ENCODE measurements at places on chromosomes 4 and X.

DNA sequence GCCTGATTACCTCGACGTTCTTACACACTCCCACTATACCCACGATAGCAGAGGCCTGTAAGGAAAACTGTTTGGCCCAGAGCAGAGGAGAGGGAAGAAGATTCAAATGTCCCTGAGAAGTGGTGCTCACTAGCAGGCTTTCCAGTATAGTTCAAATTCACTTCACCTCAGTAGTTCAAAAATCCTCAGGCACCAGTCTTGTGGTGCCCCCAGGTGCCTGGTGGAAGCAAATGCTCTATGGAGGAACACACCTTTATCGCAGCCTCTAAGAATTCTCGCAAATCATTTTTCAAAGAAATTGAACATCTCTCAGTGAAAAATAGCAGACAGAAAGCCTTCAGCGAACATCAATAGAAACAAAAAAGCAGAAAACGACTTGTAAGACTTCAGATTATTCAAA is 12.2 kb upstream of the MTMR1 start:
- DNase-seq = no peak

GRCh38 chr4:142353149-142353738 is 492.9 kb downstream of the INPP4B start:
- no peak for DNase-seq

DNA sequence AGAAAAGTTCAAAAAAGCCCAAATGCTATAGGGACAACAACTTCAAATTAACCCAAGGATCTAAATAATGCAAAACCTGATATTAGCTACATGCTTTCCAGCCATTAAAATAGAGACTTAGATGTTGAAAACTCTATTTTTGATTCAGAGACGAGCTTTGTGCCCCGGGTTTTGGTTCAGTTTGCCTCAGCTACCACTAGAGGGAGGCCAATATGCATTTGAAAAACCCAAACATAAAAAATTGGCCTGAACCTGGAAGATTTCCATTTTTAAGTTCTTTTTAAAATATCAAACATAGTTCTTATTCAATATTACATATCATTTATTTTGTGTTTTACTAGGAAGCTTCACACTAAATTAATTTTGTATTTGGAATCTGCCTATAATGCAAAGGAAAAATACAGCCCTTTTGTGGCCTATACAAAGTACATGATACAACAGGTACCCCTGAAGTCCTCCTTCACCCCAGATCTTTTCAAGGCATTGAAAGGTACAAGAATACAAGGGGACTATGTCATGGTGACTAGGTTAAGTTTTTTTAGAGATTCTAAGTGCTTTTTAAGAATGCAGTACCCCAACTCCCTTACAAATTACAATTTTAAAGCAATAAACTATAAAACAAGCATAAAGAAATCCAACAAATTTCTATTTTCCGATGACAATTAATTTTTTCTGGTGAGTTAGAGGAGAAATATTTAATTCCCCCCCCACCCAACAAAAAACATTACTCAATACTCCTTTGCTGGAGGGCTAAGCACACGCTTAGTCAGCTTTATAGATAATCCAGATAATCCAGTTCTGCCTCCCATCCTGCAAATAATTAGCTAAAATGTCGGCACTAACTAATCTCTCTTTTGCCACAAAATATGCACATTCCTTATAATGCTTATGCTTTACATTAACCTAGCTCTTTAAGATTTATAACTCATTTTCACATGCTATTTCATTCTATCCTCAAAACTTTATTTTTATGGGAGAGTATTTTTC is 97.7 kb upstream of the PTPN13 start:
- peak; percentile 35 for DNase-seq

- DNase-seq = no peak
Measured at GRCh38 chr4:31375936-31376335, 655.8 kb downstream of the PCDH7 start.

DNA sequence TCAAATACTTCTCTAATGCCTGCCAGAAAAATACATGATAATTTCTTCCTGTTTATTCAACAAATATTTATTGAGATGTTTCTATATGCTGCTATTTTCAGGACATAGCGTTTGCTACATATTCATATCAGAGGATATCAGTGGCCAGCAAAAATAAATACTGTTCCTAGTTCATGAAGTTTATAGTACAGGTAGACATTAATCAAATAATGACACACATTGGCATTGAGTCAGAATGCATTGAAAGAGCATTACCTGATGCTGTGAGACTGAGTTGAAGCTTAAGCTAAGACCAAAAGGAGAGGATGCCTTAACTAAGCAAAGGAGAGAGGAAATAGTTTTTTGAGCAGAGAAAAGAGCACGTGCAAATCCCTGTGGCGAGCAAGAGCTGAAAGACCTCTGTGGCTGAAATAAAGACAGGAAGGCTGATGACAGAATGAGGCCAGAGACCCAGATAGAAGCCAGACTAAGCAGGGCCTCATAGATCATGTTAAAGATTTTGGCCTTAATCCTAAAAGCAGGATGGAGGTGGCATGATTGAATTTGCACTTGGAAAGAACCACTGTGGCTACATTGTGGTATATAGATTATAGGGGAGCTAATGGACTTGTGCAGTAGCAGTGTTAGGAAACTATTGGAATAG is 36.2 kb downstream of the FAM241A start:
- no peak for DNase-seq

GRCh38 chr4:114287079-114287696 is 307.7 kb upstream of the ARSJ start:
- DNase-seq = no peak

DNA sequence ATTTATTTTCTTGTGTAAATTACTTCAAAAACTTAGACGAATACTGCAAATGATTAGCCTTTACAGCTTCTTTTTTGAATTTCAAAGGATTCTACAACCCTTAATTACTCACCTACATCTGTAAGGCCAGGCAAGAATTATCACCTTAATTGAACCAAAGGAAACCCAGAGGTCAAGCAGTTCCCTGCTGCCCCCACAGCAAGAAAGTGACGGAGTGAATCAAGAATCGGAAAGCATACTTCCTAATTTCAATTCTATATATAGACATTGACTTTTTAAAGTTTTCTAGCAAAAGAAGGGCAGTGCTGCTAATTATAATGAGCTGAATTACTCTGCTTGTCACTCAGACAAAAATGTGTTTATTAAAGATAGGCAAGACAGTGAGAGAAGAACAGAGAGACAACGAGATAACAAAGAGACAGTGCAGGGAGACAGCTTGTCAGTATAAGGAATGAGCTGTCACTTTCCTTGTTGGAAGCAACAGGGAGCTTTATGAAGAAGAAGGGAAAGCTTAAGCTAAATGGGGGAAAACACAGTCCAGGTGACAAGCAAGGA is 47.5 kb upstream of the SPANXN4 start:
- no peak for DNase-seq
